IPS-NIHi11 (cell line): ENCODE measurements at places on chromosomes 6 and 20.

- no peak for DNase-seq
Observed at GRCh38 chr20:59575653-59576052, 28.7 kb upstream of the PHACTR3 start.

DNA sequence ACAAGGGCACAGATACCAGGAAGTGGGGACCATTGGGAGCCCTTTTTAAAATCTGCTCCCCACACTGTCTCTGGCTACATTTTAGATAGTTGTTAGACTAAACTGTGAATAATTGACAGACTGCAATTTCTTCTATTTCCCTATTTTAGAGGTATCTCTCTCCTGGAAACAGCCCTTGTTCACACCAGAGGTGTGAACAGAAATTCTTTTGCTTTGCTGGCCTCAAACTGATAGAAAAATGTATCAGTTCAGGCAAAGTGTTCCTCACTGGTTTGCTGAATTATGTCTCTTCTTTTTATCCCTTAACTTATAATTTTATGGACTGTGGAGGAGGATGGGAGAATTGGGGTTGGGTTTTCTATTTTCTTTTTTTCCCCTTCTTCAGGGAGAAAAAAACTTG is 513.2 kb upstream of the SULF2 start:
- no peak for DNase-seq

DNA sequence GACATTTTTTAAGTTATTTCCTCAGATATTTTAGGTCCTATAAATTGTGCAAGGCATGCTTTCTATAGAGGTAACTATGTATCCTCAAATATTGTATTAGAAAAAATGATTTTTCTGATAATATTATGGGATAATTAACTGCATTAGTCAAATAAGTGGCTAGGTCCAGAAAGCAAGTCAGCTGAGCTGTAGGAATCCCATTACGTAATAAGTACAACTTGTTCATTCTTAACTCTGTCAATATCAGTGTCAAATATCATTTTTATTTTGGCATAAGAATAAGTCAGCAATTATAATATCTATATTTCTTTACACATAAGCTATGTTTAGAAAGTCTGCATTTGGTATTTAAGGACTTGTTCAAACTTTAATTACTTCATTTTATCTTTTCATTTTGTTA is 830.9 kb upstream of the GJE1 start:
- DNase-seq, result no peak

- peak; percentile 34 for DNase-seq
Observed at GRCh38 chr20:62766716-62767115, 29.6 kb upstream of the MRGBP start.

DNA sequence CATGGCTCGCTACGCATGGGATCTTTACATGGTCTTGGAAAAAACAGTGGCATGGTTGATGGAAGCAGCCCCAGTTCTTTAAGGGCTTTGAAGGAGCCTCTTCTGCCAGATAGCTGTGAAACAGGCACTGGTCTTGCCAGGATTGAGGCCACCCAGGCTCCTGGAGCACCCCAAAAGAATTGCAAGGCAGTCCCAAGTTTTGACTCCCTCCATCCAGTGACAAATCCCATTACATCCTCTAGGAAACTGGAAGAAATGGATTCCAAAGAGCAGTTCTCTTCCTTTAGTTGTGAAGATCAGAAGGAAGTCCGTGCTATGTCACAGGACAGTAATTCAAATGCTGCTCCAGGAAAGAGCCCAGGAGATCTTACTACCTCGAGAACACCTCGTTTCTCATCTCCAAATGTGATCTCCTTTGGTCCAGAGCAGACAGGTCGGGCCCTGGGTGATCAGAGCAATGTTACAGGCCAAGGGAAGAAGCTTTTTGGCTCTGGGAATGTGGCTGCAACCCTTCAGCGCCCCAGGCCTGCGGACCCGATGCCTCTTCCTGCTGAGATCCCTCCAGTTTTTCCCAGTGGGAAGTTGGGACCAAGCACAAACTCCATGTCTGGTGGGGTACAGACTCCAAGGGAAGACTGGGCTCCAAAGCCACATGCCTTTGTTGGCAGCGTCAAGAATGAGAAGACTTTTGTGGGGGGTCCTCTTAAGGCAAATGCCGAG is 78.2 kb downstream of the ASXL1 start:
- DNase-seq, result no peak

GRCh38 chr6:152372945-152373344 is 264.2 kb downstream of the SYNE1 start:
- no peak for DNase-seq

DNA sequence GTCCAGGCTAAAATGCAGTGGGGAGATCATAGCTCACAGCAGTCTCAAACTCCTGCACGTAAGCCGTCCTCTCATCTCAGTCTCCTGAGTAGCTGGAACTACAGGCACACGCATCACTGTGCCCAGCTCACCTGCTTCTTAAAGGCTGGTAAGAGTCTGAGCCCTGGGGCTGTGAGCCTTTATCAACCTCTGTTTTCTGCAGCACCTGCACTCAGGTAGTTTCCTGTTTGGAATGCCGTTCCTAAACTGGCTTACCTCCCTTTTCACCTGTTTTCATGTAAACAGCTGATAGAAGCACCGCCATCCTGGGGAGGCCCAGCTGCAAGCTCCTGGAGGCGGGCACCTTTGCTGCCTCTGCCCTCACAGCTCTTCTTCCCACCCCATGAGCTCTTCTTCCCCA is 45.4 kb downstream of the SLC24A3 start:
- no peak for DNase-seq
